LHCN-M2 (cell line): ENCODE measurements at places on chromosomes 12 and 14. TPM values are rescaled to one million over a fixed set of nuclear protein-coding genes. Genes with fewer than 3 reads are reported as not detected.

The GALNT8 gene
- not detected in 2 replicates for total RNA-seq

The SIX4 gene
- total RNA-seq = 21.7 and 29.2 TPM in 2 replicates

The ABHD4 gene
- total RNA-seq = 6.5 and 9.8 TPM in 2 replicates

The LRRK2 gene
- 1.4 TPM in 2 replicates for total RNA-seq

GRCh38 chr12:48982397-48983080, 4.4 kb downstream of the WNT1 start:
- DNase-seq = peak; percentile 37

GRCh38 chr12:94053676-94054075, 94.7 kb upstream of the PLXNC1 start:
- no peak for DNase-seq

DNA sequence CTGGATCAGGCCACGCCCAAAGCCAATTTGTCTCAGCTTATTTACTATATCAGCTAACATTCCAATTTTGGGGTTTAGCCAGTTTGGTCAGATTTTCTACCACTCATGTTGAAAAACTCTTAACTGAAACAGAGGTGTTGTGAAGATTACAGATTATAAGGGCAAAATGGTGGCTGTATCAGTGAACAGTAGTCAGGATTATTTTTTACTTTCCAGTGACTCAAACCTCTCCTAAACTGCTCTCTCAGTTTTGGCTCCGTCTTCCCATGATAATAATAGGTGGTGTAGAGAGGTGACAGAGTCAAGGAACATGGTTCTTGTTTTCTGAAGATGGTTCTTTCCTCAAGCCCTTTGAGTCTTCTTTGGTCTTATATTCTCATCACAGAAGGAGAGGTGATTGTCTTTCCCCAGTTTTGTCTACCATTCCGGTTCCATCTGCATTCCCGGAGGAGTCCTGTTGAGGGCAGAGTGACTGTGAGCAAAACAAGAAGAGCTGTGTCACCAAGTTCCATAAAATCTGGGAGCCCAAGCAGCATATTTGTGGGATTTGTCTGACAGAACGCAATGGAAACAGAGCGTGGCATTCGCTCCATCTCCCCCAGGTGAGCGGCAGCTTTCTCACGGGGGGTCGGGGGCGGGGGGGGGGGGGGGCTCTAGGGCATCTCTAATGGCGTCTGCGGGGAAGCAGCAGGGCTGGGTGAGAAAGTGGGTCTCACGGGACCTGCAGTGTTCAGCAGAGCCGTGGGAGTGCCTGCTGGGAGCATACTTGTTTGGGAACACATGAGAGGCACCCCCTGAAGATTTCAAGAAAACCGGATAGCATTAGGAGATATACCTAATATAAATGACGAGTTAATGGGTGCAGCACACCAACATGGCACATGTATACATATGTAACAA, 59.1 kb downstream of the TBC1D30 start:
- DNase-seq = no peak

GRCh38 chr12:27696864-27697564, 767 bp downstream of the REP15 start:
- DNase-seq = no peak

DNA sequence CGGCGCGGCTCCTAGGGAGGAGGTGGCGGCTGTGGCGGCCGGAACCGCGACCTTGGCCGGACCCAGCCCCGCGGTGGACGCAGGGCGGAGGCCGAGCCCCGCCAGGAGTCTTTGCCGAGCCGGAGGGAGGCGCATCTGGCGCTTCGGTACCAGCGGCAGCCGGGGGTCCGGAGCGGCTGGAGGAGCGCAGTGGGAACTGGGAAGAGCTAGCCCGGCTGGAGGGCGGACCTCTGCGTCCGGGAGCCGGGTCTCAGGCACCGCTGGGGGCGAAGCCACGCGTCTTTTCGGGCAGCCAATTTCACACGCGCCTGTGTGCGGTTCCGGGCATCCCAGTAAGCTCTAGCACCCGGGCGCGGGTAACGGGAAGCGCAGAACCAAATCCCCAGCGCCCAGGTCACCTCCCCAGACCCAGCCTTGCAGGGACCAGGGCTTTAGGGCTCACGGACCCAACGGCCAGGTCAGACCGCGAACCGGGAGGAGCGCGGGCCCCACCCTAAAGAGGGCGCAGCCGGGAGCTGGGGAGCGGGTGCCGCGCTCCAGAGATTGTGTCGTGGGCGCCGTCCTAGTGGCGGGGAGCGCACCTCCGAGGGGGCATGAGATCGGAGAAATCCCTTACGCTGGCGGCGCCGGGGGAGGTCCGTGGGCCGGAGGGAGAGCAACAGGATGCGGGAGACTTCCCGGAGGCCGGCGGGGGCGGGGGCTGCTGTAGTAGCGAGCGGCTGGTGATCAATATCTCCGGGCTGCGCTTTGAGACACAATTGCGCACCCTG, 89.4 kb downstream of the GALNT8 start:
- no peak for DNase-seq

GRCh38 chr12:33706927-33707326, 267.3 kb upstream of the SYT10 start:
- no peak for DNase-seq

GRCh38 chr14:37417151-37417550, 177.9 kb downstream of the FOXA1 start:
- DNase-seq = no peak

GRCh38 chr12:107475900-107476299, 209.7 kb upstream of the PWP1 start:
- DNase-seq = no peak

- no peak for DNase-seq
Measured at GRCh38 chr12:108857158-108857407, 300 bp downstream of the SSH1 start.

DNA sequence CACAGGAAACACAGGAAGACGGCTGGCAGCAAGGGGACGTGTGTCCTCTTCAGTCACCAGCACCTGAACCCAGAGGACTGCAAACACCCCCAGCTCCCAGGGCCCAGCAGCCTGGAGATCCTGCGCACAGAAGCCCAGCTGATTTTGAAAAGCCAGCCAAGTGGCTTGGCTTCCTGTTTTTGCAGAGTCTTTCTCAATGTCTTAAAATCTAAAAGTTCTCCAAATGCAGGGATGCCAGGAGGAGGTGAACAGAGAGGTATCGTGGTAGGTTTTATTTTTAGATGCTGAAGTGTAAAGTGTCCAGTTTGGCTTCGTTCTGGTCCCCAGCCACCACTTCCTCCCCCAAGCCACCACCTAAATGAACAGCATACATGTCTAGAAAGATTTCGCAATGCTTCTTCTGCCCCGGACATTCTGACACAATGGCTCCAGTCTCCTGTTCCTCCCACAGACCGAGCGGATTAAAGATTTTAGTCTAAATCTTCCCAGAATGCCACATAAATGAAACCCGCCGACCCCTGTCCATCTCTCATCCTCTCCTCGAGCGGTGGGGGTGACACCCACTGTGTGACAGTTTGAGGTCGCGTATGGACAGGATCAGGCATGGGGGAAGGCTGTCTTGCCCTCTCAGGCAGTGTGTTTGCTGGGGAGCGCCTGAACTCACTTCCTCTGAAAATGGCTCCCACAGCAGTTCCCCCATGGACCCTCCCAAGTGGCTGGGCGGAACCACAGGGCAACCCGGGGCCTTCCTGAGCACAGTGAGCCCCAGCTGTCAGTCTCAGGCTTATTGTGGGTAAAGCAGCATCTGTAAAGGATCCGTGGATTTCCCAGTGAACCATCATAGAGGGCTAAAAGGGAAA, 41.6 kb downstream of the ITPK1 start:
- DNase-seq = no peak

GRCh38 chr12:122835750-122836026, 431 bp downstream of the HIP1R start:
- DNase-seq = no peak

DNA sequence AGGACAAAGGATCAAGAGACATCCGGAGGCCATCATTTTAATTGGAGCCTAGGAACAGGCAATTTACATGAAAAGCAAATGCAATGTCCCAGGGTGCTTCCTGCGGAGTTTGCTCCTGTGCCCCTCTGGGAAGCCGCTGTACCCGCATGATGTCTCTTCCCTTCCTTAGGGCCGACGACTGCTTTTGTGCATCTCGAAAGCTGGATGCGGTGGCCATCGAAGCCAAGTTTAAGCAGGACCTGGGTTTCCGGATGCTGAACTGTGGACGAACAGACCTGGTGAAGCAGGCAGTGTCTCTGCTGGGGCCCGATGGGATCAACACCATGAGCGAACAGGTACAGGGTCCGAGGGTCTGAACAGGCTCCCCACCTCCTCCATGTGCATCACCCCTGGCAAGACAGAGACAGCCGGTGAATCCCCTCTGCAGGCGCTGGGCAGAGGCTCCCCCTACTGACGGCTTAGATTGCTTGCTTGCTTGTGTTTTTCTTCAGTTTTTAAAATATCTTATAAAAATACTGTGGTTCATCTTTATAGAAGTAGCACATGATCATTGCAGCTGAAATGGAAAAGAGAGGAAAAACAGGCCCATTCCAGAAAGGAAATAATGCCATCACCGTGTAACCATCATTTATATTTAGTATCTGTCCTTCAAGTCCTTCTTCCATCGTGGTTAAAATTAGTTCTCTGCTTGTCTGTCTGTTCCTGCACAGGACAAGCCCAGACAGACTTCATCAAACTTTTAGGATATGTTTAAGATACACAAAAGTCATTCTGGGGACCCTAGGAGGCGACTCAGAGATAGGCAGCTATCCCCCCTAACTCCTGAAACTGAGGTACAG, 75.4 kb upstream of the PWP1 start:
- peak; percentile 19 for DNase-seq
